ENCODE measurements at places on chromosomes 12 and 14.

DNA sequence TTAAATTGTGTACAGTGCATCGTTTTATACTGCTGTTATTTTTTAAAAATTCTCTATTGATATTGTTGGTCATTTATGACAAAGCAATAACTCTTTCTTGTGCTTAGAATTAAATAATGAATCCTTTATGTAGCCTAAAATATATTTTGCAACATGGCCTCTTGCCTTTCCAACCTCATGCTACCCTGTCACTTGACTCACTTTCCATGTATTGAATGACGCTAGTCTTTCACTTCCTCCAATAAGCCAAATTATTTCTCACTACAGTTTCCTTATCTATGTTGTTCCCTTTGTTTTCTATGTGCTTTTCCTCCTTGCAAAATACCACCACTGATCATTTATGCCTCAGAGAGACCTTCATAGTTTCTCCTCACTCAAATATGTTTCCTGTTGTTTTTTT is 16.3 kb upstream of the EPYC start:
- DNase-seq: no peak

- DNase-seq: no peak
Observed at GRCh38 chr12:3523058-3523457, 32.1 kb downstream of the PRMT8 start.

GRCh38 chr12:100656856-100657255 is 83.4 kb downstream of the GAS2L3 start:
- DNase-seq: no peak

DNA sequence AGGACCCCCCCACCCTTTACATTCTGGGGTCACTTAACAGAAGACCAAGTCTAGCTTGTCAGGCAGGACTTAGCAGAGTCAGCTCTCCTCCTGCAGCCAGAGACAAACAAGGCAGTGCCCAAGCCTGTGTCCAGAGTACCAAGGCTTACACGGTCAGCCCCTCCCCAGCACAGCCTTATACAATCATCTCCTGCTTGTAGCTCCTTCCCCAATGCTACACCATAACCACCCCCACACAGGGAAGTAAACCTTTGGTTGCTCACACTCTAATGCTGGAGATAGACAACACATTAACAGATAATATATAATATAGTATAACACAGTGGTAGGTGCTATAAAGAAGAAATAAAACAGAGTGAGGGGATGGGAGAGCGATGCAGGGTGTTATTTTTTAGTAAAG is 175.4 kb upstream of the PWP1 start:
- no peak for DNase-seq

- DNase-seq: no peak
Observed at GRCh38 chr14:99822800-99823455, 29.7 kb downstream of the EML1 start.

GRCh38 chr14:79036441-79036840 is 866.3 kb downstream of the NRXN3 start:
- no peak for DNase-seq

DNA sequence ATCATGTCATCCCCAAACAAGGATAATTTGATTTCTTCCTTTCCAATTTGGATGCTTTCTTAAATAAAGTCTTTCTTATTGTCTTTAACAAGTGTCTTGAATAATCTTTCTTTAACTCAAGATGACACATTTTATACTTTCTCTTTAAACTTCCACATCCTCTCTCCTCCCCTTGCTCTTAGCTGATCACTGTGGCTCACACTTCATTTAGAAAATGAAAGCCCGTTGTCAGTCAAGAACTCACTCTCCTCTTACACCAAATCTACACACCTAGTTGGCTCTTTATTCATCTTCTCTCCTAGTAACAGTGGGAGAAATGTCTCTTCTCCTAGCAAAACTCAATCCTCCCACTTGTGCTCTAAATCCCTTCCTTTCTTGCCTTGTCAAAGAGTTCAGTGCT is 10.4 kb upstream of the RMST start:
- no peak for DNase-seq

DNA sequence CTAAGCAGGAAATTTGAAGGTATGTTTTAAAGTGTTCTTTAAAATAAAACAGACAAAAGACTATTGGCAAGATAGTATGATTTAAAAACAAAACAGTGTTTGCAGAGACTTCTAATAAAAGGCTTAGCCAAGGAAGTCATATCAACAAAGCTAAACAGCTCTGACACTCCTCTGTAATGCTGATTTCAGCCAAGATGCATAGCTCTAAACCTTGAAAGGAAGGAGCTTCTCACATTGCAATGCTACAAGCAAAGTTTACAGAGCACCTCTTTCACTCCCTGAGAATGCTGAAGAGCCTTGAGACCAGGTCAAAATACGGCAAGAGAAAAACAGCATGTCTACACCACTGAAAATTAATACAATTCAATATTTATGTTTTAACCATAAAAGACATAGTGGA is 51.8 kb downstream of the PARP11 start:
- no peak for DNase-seq

DNA sequence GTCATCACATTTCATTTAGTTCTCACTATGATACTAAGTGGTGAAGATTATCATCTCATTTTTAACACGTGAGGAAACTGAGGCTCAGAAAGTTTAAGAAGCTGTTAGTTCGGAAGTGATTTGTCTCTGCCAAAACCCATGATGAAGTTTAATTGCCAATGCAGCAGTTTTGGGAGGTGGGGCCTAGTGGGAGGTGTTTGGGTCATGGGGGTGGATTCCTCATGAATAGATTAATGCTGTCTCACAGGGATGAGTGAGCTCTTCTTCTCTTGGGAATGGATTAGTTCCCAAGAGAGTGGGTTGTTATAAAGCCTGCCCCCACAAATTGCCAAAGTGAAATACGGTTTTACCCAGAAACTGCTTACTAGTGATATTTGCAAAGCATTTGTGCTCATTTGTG is 91.5 kb upstream of the IGF1 start:
- no peak for DNase-seq

- no peak for DNase-seq
Observed at GRCh38 chr14:98952593-98953350, 319.2 kb downstream of the BCL11B start.

GRCh38 chr14:89855961-89856656 is 98.4 kb downstream of the EFCAB11 start:
- DNase-seq: no peak

GRCh38 chr14:28765831-28766468 is 637 bp upstream of the FOXG1 start:
- DNase-seq: no peak

DNA sequence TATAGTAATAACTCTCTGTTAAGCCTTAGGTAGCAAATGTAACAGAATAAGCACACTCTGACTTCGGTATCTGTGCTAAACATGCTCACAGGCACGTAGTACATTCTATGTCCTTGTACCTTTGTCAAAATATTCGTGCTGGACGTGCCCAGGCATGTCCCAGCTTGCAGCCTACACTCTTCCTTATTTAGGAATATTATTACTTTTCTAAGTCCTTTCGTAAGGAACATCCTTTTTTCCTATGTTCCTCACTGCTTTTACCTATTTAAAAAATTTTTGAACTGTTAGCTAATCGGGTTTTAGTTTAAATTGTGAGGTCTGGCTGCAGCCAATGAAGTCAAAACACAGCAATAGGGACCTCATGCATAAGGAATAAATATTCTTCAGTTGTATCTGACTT is 24.1 kb upstream of the UBC start:
- no peak for DNase-seq

DNA sequence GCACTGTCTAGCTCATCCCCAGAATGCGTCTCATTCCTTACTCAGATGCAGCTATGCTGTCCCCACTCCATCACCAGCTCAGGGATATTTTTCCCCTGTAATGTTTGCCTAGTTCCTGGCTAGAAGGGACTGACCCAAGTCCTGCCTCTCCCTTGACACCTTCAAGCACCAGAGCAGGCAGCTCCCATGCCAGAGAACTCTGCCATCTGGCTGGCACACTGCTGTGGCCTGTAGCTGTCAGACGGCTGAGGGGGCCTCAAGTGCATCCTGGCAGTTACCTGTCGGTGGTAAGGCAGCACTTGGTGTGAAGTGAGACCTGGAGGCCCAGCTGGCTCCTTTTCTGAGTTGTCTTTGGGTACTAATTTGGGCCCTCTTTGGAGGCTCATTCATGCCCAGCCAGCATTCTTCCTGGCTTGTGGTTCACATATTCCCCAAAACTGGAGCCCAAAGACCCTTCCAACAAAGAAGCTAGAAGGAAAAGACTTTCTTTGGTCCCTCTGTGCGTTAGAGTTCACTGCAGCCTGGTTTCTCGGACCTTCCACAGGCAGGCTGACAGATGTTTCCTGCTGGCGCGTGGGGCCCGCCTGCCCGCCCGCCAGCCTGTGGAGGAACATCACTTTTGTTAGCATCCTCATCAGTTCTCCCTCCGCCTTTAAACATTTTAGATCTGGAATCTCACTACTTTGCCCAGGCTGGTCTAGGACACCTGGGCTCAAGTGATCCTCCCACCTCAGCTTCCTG is 33.0 kb downstream of the RNF34 start:
- DNase-seq: no peak

DNA sequence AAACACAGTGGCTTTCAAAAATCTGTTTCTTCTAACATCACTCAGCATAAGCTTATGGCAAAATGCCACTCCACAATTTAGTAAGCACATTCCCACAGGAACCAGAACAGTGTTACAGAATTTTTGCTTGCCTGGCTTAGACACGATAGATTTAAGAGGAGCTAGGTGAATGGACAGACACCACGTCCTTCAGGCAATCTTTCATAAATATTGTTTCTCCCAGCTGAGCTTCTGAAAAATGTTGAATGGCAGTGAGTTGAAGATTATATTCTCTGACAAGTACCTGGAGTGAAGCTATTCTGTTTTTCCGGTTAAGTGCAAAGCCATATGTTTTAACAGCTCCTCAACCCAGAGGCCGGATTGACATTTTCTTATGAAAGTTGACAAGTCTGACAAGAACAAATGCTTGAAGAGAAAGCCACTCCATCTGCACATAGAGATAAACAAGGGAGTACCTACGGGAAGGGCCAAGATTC is 102.0 kb downstream of the FSCB start:
- no peak for DNase-seq

GRCh38 chr12:90250766-90251165 is 542.1 kb upstream of the ATP2B1 start:
- DNase-seq: no peak

DNA sequence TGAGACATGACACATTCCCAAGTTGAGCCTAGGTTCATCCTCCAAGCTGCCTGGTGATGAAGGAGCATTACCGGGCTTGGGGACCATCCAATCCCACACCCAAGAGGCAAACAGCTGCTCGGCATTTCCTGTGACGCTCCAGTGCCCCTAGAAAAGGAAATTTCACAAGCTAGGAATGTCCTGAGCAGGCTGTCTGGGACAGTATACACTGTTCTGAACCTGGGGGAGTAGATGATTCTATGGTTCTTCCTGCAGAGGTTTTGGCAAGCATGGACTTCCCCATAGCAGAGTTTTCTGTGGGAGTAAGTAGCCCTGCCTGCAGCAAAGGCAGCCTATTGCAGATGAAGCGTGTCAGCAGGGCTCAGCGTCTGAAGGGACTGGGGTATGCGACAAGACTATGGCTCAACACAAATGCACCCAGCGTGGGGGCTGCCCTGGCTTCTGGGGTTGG is 47.4 kb upstream of the SRSF5 start:
- DNase-seq: no peak

DNA sequence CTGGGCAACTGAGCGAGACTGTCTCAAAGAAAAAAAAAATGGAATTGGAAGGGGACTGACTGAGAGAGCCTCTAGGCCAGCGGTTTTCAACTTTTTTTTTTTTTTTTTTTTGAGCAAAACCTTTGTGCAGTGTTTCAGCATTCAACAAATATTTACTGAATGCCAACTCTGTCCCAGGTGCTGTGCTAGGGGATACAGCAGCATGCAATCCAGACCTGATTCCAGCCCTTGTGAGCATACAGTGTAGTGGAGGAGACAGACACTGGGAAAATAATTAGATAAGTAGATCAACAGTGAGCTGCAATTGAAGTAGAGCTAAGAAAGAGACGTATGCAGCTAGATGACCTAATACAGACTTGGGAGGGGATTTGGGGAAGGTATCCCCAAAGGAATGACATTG is 23.8 kb upstream of the LTBP2 start:
- no peak for DNase-seq

- no peak for DNase-seq
Observed at GRCh38 chr12:121866331-121866730, 7.7 kb upstream of the HPD start.

DNA sequence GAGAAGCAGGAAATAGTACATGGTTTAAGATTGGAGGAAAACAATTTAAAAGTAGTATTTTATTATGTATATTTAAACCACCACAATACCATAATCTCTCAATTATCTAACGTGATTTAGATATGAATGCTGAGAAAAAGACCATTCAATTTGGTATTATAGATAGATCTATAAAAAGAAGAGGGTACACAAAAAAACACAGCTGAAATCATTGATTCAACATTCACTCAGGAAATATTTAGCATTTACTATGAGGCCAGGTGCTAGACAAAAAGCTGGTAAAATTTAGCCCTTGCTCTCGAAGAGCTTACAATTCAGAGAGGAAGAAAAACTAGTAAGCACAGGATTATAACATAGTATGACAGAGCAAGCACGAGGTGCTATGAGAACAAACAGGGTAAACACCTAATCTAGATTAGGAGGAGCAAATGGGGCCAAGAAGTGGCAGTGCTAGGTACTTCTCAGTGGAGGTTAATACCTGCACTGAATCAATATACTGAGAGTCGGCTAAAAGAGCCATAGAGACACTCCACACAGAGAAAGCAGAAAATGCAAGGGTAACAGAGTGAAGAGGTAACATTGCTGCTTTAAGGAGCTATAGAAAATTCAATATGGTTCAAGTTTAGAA is 27.6 kb downstream of the TRIP11 start:
- DNase-seq: no peak

- DNase-seq: no peak
Observed at GRCh38 chr12:2679816-2680675, 114.7 kb upstream of the FKBP4 start.

DNA sequence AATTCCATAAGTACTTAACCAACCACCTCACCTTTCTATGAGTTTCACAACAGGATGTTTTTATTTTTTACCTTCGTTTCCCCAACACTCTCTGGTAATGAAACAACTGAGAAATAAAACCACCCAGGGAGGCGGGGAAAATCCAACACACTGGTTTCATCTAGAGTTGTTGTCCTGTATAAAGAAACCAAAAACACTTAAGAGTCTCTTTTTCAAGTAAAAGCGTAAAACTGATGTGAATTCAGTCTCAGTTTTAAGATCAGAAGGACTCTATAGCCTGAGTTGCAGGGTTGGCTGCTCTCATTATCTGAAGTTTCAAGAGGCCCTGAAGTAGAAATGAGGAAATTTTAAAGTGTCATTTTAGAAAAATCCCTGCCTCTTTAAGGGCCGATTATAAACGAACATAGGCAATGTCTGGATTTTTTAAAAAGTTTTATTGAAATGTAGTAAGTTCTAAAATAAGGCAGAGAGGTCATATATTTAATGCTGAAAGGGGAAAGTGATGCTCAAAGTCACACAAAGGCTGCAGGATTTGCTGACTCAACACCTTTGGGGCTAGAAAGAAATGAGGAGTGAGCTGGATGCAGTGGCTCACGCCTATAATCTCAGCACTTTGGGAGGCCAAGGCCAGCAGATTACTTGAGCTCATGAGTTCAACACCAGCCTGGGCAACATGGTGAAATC is 27.2 kb downstream of the HIGD1C start:
- DNase-seq: no peak
